Stimulated activated naive CD8-positive, alpha-beta T cell treated with anti-CD3 and anti-CD28 coated beads, Interleukin-15, amount 100 ng/mL, for 72 hours (primary cell): ENCODE measurements at places on chromosomes 2 and 18.
A peak's percentile ranks its signal among the peaks of the same experiment; 100 is the strongest.

- DNase-seq: no peak
These were observed 390.2 kb upstream of the TNP1 start for GRCh38 chr2:217250013-217250524.

GRCh38 chr18:22813648-22814328 lies 119.3 kb upstream of the RBBP8 start:
- DNase-seq: no peak

GRCh38 chr18:46754188-46754587 lies 2.7 kb downstream of the ST8SIA5 start:
- no peak for DNase-seq

DNA sequence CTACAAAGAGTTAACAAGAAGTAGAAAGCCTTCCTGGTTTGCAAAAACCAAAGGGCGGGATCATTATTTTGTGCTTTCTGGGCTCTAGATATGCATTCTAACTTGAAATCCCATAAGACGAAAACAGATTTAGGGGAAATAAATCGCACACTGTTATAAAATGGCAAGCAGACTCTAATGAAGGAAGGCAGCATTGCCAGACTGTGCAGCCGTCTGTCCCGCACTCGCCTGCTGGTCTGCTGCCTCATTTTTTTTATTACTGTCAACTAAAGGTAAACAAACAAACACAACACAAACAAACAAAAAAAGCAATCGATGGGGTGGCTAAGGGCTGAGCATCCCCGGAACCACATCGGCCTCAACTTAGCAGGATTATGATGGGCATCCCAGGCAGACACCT lies 24.4 kb downstream of the ZNF521 start:
- DNase-seq: no peak

DNA sequence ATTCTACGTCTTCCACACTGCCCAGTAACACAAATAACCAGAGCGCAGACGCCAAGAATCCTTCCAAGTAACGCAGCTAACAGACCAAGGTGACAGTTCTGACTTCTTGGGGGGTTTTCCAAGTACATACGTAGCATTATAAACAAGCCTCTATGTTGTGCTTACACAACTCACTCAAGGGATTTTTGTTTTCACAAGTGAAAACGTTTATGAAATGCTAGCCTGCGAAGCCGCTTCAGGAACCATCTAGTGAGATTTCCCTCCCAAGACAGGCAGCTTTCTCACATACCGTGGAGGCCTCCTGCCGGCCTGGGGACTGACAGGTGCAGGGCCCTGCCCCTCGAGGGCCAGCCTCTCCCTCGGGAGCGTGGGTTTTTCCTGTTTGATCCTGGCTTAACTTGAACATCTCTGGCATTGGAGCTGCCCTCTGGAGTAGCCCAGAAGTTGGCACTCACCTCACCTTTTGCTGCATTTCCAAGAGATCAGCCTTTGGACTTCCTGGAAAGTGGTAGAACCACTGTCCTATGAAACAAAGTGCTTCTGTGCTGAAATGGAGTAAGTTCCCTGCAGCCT lies 151.1 kb downstream of the MBP start:
- DNase-seq: no peak

GRCh38 chr18:43978174-43978573 lies 700.9 kb upstream of the SYT4 start:
- no peak for DNase-seq

GRCh38 chr2:156476850-156477206 lies 40.6 kb downstream of the GPD2 start:
- peak; percentile 13 for DNase-seq

GRCh38 chr2:1750933-1751766 lies 6.8 kb upstream of the PXDN start:
- peak; percentile 27 for DNase-seq

DNA sequence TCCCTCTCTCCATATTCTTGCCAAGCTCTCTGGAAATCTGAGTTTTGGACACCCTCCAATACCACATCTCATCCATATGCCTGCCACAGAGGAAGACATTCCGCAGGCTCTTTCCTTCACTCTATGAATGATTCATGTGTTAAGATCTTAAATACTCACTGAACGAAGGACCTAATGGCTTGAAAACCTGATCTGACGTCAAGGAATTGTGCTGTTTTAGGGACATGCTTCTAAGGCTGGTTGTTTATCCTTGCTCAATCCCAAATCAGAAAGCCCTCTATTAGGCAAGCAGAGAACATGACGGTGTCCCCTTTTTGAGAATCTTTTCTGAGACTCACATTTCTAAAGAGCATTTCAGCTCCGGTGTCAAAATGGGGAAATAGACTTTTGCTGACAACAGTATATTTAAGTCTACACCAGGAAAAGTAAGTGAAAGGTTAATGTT lies 83.7 kb upstream of the GALNT5 start:
- no peak for DNase-seq

DNA sequence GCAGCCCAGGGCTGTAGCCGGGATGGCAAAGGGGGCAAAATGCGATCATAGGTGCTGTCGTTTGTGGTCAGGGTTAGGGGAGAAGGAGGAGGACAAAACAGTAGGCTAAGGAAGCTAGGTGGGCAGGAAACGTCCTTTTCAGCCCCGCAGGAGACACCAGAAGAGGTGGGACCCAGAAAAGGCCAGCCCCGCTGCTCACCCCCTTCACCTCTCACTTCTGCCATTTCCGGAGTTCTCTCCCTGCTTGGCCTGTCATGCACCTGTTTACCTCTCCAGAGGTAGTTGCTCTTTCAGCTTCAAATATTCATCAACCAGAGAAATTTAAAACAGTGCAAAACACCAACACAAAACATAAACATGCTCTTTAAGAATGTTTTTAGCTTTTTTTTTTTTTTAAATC lies 849 bp downstream of the AQP4 start:
- no peak for DNase-seq

DNA sequence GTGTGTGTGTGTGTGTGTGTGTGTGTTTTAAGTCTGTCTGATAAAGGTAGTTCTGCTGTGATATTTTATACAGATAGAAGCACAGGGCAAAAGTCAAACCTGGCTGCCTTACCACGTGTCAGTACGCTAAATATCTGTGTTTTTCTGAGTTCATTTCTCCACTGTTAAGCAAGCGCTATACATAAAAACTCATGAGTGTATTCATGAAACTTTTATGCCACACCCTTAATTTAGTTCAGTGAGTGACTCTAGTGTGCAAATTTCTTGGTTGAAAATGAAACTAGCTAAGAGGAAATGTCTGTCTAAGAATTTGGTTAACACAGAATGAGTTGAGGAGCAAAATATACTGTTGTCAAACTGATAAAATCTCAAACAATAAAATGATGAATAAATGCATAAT lies 11.2 kb downstream of the CASP10 start:
- no peak for DNase-seq

DNA sequence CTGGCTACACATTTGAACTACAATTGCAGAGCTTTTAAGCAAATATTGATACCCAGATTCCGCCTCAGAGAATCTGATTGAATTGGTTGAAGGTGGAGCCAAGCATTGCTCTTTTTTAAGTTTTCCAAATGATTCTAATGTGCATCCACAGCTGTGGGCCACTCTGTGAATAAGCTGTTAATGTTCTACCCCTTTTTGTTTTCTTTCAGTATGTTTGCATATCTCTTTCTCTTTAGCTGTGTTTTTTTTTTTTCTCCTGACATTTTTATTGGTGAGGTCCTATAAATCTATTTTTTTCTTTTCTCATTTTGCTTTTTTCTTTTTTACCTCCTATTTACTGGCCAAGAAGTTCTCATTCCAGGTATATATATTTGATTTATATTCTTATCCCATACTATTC lies 6.5 kb downstream of the SCN3A start:
- DNase-seq: no peak

DNA sequence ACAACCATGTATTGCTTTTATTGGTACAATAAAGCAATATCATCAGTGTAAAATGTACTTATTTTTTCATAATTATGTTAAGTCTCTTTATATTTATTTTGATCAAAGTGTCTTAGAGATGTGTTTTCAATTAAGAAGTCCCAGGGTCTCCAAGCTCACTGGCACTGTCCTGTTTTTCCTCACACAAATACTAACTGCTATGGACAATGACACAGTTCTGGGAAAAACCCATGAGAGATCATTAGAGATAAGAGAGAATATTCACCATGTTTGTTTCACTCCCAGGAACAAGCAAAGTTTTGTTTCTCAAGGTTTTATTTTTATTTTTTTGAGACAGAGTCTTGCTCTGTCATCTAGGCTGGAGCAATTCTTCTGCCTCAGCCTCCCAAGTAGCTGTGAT lies 38.7 kb downstream of the E2F6 start:
- no peak for DNase-seq

GRCh38 chr2:137050949-137051348 lies 285.6 kb downstream of the THSD7B start:
- no peak for DNase-seq

GRCh38 chr2:43737097-43737854 lies 36.6 kb upstream of the DYNC2LI1 start:
- no peak for DNase-seq

GRCh38 chr2:215356334-215356947 lies 44.6 kb downstream of the ATIC start:
- DNase-seq: no peak

GRCh38 chr2:233365861-233366520 lies 11.7 kb downstream of the DGKD start:
- no peak for DNase-seq

DNA sequence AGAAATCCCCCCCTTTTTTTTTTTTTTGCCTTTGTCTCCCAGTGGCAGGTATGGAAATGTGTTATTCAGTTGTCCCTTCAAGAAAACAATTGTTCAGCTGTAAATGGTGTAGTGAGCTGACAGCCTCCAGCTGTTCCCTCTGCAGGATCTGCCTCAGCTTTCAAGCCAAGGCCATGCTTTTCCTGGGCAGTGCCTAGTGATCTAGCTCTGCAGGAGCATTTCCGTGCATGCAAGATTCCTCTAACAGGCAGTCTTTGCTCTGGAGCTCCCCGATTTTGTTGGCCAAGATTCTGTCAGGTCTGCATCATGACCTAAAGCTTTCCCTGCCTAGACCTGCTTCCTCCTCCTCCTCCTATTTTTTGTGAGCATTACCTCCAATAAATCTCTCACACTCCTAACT lies 300.7 kb upstream of the UBE2E3 start:
- no peak for DNase-seq
